SJSA1 (cell line): ENCODE measurements at places on chromosomes 7 and 10.
A peak's percentile ranks its signal among the peaks of the same experiment; 100 is the strongest.

GRCh38 chr10:95505084-95505610 is 56.0 kb downstream of the SORBS1 start:
- DNase-seq, result no peak

DNA sequence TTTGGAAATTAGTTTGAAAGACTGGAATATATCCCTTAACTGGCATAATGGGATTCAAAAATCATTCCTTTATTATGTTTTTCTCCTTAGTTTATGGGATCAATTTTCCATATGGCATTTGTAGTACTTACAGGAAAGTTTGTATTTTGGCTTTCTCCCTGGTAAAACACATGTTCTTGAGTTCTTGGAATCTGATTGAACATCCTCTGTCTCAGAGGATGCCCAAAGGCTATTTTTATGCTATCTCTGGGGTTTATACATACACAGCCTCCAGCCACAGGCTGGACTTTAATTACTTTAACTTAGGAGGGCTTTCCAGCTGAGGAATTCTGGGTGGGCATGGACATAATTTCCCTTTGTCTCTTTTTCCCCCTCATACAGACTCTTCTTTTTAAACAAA is 236.4 kb downstream of the HGF start:
- no peak for DNase-seq

- DNase-seq, result no peak
Observed at GRCh38 chr7:15158141-15158810, 255.7 kb upstream of the DGKB start.

DNA sequence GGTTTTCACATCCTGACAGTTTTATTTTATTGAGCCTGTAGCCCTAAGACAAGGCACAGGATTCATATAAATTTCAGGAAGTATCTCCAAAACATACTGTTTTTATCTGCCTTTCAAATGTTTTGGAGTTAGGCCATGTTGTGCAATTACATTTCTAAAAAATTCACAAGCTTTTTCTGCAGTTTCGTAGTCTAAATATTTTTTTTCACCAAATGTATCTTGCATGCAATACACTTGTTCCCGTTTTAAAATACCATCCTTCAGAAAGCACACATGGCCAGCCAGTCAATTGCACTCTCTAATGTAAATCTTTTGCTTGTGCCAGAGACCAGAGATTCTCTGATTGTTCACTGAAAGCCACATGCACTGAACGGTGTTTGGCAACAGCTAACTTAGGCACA is 161.5 kb upstream of the PRKCQ start:
- no peak for DNase-seq

GRCh38 chr7:82690929-82691328 is 247.4 kb upstream of the CACNA2D1 start:
- peak; percentile 44 for DNase-seq

GRCh38 chr10:2300231-2300630 is 562.9 kb upstream of the ADARB2 start:
- DNase-seq, result no peak

GRCh38 chr10:106608066-106608465 is 556.4 kb downstream of the SORCS1 start:
- no peak for DNase-seq

GRCh38 chr7:77797734-77798393 is 370 bp downstream of the TMEM60 start:
- DNase-seq, result no peak

DNA sequence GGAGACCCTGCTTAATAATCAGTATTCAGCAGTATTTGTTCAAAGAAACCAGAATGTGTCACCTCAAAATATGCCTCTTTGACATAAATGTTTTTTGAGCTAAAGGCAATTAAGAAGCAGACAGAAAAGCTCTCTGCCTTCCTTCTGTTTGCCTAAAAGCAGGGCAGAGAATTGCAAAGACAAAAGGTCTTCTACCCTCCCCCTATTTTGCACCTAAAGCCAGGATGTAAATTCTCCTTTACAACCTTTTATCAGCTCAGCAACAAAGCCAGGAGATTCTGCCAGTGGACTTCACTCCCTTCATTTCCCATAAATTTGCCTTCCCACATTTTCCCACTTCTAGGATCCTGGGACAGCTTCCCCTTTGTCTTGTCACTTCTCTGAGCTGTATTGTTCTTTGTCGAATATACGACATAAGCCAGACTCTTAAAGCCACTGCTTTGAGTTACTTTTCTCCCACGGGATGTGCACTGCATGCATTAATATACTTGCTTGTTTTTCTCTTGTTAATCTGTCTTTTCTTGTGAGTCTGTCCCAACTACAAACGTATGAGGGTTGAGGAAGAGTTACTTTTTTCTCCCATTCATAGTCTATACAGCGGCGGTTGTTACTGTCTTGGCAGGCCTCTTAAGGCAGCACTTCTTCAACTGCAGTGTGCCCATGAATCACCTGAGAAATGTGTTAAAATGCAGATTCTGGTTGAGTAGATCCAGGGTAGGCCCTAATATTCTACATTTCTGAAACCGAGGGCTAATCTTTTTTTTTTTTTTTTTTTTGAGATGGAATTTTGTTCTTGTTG is 48.2 kb downstream of the ST8SIA6 start:
- no peak for DNase-seq

- no peak for DNase-seq
Observed at GRCh38 chr7:93720106-93720505, 145.6 kb upstream of the CALCR start.

DNA sequence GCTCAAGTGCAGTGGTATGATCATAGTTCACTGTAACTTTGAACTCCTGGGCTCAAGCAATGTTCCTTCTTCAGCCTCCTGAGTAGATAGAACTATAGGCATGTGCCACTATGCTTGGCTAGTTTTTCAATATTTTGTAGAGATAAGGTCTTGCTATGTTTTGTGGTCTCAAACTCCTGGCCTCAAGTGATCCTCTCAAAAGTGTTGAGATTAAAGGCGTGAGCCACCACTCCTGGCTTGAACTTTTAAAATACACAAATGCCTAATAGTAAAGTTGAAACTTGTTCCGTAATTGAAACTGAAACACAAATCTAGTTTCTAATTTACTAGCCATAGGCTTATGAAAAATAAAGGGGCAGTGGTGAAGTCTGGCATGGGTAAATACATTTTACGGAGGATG is 65.7 kb downstream of the AP3M1 start:
- no peak for DNase-seq

- DNase-seq, result no peak
Observed at GRCh38 chr10:1454428-1454827, 282.9 kb downstream of the ADARB2 start.

GRCh38 chr7:81233208-81233940 is 314.5 kb upstream of the SEMA3C start:
- DNase-seq, result no peak

DNA sequence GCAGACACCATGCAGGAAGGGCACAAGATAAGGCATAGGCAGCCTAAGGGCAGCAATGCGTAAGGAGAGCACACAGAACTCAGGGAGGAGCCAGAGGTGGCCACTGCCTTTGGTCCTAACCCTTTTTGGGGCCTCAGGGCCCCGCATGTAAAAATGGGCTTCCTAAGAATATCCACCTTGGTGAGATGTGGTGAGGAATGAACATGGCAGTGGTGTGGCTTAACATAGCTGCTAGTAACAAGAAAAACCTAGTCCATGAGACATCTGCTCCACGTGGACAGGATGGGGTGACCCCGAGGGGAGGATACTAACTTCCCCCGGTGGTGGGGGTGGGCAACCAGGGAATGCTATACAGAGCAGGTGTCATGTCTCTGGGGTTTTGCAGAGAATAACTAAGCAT is 18.0 kb downstream of the MAT1A start:
- DNase-seq, result no peak

GRCh38 chr7:57404343-57404966 is 45.5 kb upstream of the ZNF716 start:
- no peak for DNase-seq

DNA sequence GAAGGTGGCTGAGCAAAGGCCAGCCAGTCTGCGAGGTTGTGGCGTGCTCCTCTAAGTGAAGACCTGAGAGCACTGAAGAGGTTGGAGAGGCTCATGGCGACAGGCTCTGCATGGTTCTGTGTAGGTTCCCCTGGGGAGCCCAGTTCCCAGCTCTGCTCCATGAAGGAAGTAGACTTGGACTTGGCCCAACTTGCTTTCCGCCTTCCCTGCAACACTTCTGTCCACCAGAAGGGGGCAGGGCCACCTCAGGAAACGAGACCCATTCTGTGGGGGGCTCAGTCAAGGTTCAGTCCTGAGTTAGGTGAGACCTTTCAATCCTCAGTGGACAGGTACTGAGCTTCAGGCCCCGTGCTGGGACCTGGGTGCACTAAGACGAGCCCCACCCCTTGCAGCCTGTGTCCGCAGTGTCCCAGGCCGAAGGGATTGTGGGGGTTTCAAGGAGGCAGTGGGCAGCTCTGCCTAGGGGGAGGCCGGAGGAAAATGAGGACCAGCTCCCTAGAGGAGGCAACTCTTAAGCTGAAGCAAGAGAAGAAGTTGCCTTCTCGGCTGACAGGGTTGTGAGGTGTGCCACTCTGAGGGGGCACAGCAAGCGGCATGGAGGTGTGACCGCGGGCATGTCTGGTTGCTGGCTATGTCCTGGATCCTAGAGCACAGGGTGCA is 15.0 kb upstream of the PCBD1 start:
- no peak for DNase-seq

- no peak for DNase-seq
Observed at GRCh38 chr7:122298618-122299017, 5.9 kb downstream of the FEZF1 start.

GRCh38 chr7:40709062-40709964 is 574.5 kb downstream of the SUGCT start:
- no peak for DNase-seq

- no peak for DNase-seq
Observed at GRCh38 chr7:80858141-80858903, 60.5 kb downstream of the SEMA3C start.

DNA sequence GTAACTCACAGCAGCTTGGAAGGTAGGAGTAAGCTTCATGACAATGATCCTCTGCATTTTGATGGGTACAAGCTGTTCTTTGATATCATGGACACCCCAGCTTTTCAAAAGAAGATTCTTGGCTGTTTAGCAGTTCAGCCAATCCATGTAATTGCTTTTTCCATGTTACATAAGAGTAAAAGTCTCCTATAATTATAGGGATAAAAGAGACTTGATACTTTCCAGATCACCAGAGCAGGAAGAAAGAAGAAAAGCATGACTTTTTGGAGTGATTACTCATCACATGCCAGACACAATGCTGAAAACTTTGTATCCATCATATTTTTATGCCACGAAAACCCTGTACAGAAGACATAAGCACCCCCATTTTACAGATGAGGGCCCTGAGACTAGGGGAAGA is 1049.7 kb downstream of the NRG3 start:
- DNase-seq, result no peak

GRCh38 chr10:24518981-24519597 is 204.6 kb downstream of the ARHGAP21 start:
- peak; percentile 72 for DNase-seq

GRCh38 chr7:3917436-3917835 is 616.4 kb downstream of the SDK1 start:
- DNase-seq, result no peak

DNA sequence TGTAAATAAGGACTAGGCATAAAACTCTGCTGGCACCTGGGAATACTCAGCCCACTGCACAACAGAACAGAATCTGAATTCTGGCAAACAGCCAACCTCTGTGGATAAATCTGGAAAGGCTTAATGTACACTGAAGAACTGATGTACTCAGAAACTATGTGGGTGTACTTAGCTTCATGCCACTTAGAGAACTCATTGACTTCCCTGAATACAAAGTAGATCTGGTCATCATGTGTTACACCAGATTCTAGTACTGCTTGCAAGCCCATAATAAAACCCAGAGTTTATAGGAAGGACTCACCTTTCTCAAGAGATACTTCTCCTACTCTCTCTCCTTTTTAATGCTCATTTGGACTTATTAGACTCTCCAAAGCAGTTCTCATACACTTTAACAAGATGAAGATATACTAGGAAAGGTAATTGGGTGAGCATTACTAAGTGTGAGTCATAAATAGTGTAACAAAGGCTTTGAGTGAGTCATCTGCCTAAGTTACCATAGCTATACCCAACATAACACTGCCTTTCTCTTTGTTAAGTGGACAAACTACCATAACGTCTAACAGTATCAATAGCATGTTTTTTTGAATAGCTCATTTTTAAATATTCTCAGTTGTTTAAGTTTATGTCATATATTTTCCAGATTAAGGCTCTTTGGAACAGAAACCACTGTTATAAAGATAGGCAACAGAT is 309.1 kb downstream of the MDFIC start:
- peak; percentile 91 for DNase-seq

- DNase-seq, result no peak
Observed at GRCh38 chr7:84372712-84373111, 178.1 kb upstream of the SEMA3A start.

GRCh38 chr7:20793694-20794394 is 7.2 kb upstream of the SP8 start:
- no peak for DNase-seq

- DNase-seq, result peak; percentile 76
Observed at GRCh38 chr7:108246227-108246837, 116.2 kb upstream of the LAMB4 start.

GRCh38 chr7:41709621-41710020 is 6.7 kb upstream of the INHBA start:
- no peak for DNase-seq

GRCh38 chr7:98210513-98211220 is 572 bp upstream of the BHLHA15 start:
- DNase-seq, result no peak

- DNase-seq, result peak; percentile 55
Observed at GRCh38 chr10:74924251-74924963, 98.0 kb downstream of the KAT6B start.

DNA sequence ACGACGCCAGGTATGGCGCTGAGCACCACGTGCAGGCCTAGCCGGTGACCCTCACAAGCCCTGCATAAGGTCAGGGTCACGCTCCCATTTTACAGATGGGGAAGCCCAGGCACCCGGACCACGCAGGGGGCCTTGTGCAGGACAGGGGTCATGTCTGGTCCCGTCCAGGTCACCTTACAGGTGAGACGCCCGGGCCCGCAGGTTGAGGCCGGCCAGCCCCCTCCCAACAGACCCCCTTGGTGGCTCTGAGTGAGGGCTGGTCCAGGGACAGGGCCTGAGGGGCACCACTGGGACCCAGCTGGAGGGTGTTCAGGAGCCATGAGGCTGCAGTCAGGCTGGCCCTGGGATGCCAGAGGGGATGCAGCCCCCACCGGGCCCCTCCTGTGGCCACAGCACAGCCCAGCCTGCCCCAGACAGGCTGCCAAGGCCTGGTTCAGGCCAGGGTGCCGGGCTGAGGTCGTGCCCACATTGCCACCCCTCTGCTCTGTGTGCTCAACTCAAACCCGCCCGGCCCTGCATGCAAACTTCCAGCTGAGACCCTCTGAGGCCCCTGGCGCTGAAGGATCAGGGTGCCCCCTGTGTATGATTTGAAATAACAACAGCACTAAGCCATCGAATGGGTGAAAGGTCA is 69.0 kb downstream of the PWWP2B start:
- no peak for DNase-seq

DNA sequence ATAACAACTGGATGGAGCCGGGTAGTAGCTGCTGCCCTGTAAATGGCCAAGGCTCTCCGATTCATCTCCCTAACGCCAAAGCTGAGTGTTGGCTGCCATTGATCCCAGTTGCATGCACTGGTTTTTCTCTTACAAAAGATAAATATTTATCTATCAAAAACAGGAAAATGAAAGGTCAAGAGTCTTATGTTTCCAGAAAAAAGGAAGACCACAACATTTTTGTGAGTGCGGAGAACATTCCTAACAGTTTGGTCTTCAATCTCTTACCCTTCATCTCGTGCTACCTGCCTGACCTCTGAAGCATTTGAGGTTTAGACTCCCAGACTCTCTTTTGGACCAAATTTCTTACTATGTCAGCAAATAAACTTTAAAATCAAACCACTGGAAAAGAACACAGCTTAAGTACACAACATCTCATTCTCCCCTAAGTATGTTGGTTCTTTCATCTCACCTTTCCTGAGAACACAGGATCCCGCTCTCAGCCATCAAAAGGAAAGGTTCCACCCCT is 61.6 kb downstream of the SORBS1 start:
- DNase-seq, result no peak
